ENCODE measurements at places on chromosomes 6 and 20.

DNA sequence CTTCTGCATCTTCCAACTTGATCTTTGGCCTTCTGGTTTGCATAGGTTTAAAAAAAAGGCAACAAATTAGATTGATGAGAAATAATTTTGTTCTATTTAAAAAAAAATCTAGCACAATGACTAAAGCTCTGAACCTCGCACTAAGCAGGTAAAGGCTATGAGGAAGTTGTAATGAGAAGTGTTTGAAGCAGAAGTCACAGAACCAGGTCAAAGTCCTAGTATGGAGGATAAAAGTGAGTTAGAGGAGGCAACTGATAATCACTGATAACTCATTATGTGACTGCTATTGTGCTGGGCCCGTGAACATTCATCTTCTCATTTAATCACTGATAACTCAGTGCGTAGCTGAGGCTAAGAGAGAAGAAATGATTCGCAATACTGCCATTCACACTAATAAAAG lies 46.1 kb upstream of the GFRAL start:
- DNase-seq: no peak

DNA sequence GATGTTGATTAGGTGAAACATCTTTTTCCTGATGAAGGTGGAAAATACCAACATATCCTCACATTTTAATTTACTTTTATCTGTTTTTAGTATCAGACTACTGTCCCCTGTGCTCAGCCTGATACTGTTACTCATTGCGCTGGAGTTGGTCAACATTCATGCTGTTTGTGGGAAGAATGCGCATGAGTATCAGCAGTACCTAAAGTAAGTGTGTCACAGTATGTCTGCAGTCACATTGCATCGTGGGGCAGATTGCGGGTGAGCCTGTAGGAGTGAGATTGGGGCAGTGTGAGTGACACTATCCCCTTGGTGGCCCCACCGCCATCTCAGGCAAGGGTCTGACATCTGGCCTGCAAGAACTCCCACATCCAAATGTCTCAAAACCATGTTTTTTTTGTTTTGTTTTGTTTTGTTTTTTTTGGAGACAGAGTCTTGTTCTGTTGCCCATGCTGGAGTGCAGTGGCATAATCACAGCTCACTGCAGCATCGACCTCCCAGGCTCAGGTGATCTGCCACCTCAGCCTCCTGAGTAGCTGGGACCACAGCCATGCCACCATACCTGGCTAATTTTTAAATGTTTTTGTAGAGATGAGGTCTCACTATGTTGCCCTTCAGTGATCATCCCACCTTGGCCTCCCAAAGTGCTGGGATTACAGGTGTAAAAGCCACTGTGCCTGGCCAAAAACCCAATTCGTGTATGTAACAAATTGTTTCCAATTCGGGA lies 27.8 kb downstream of the ERMARD start:
- DNase-seq: no peak

GRCh38 chr20:4247898-4248858 lies 232.8 kb upstream of the RNF24 start:
- DNase-seq: no peak

DNA sequence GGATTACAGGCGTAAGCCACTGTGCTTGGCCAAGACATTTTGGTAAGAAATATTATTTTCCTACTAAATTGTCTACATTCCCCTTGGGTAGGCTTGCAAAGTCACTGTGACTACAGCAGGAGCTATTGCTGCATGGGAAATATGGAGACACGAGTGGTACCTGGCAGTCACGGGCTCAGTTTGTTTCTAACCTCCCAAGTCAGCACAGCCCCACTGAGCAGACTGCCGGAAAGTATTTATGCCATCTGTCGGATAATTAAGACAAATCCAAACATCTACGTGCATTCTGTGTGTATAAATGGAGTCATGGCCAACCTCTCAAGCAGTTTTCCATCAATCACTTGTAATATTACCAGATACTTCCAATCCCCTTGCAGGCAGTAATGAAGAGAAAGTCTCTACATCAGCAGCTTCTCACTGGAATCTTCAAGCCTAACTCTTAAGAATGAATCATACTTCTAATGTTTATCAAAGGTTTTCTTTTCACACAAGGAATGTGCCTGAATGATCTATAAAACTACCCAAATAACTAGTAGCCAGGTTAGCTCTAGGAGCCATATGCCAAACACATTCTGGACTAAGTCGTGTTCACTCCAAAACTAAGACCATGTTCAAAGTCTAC lies 20.1 kb downstream of the PSMB1 start:
- DNase-seq: no peak

DNA sequence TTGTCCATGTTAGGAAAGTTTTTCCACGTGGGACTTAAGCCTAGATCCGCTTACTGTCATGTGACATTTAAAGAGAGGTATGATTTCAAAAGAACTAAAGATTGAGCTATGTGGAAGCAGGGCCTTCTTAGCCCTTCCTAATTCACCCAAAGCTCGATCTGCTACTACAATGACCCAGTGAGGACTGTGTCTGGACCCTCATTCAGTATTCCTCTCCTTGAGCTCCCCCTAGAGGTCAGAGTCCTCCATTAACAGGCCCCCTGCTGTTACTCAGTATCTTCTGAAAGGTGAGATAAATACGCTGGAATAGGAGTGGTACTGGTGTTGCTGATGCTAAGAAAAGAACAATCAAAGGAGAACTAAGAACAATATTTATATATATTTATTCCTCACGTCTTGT lies 414.0 kb downstream of the GJA1 start:
- DNase-seq: no peak

DNA sequence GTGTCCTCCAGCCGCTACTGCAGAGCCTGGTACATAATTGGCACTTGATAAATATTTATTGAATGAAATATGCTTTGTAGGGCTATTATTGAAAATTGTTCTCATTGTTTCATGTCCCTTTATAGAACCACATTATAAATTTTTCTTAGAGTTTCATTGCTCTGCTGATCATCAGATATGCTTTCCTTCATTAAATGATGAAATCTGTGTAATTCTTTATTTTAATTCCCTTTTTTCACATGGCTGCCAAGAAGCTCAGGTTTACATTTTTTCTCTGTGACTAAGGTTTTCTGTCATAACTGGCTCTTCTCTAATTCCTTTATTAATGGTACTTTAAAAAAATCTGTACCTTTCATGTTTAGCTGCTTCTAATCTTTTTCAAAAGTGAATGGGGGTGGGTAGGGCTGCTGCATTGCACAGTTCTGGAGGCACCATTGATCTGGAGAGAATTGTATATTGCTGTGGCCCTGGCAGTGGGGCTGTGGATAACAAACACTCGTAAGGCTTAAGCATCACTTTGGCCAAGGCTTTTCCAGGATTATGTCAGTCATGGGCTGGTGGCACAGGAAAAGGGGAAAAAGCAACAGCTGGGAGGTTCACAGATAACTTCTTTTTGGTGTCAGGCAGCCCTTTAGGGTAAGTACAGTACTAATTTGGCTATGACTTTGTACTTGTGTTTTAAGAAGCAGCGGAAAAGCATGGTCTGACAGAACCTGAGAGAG lies 43.8 kb downstream of the ARFGEF2 start:
- DNase-seq: no peak

DNA sequence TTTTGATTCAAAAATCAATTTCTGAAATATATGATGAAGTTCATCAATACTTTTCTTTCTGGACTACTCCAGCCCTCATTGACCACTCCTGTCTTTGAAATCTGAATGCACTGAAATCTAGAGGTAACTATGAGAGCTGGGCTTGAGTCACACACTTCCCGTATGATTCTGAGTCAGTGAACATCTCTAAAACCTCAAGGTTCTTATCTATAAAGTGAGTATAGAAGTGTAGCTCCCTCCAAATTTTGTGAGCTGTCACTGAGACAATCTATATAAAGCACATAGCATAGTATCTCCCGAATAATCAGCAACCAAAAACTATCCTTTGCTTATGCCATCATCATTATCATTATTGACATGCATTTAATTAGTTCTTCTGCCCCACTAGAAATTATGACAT lies 182.4 kb downstream of the TSHZ2 start:
- DNase-seq: no peak

GRCh38 chr20:47284373-47284772 lies 72.1 kb downstream of the ZMYND8 start:
- no peak for DNase-seq

- no peak for DNase-seq
Measured at GRCh38 chr20:53829724-53830521, 236.3 kb upstream of the ZNF217 start.

- no peak for DNase-seq
Measured at GRCh38 chr20:36929290-36929689, 22.2 kb downstream of the SAMHD1 start.

GRCh38 chr6:134534708-134535149 lies 216.8 kb upstream of the SGK1 start:
- DNase-seq: no peak

DNA sequence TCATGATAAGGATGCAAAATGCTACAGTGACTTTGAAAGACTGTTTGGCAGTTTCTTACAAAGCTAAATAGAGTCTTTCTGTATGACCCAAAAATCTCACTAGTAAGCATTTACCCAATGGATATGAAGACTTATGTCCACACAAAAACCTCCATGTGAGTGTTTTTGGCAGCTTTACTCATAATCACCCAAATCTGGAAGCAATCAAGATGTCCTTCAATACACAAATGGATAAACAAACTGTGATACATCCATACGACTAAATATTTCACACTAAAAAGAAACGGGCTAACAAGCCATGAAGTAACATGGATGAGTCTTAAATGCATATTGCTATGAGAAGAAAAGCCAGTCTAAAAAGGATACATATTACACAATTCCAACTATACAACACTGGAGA lies 117.2 kb downstream of the PDE10A start:
- no peak for DNase-seq

DNA sequence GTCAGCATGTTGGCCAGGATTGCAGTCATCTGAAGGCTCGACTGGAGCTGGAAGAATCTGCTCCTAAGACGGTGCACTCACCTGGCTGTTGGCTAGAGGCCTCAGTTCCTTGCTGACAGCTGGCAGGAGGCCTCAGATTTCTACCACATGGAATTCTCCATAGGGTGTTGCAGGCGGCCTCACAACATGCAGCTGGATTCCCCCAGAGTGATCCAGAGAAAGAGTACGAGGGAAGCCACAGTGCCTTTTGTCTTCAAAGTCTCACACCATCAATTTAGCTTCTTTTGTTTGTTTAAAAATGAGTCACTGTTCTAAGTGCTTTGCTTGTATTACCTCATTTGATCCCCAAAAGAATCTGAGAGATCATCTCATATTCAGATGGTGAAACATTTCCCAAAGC lies 65.5 kb upstream of the FYN start:
- no peak for DNase-seq

DNA sequence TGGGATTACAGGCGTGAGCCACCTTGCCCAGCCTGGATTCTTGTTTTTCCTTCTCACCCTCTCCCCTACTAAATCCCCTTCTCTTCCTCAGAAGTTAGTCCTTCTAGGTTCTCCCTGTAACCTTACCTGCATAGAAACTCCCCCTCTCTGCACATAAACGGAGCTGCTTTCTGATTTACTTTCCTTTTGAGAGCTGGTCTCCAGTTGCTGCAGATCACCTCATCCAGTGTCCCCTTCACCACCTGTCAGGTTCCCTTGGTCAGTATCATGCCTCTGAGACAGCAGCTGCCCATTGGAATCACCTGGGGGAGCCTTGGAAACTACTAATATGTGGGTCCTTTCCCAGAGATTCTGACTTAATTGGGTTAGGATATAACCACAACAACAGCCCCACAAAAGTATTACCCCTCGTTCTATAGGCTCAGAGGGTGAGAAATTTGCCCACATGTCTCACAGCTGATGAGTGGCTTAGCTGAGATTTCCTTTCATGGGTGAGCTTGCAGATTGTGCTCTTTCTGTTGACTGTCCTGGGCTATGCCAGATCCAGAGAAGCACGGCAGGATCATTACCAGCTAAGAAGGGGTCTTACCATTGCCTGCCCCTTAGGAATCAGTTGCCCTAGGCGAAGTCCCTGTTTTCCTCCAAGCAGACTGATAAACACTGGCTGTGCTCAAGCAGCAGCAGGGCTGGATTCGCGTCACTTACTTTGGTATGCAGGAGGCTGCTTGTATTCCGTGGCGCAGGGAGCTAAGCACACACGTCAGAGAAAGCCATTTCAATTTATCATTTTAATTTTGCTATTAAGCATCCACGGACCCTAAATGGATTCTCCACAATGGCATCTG lies 51.3 kb downstream of the AKAP12 start:
- no peak for DNase-seq

GRCh38 chr6:40352006-40352405 lies 235.2 kb downstream of the LRFN2 start:
- DNase-seq: no peak

DNA sequence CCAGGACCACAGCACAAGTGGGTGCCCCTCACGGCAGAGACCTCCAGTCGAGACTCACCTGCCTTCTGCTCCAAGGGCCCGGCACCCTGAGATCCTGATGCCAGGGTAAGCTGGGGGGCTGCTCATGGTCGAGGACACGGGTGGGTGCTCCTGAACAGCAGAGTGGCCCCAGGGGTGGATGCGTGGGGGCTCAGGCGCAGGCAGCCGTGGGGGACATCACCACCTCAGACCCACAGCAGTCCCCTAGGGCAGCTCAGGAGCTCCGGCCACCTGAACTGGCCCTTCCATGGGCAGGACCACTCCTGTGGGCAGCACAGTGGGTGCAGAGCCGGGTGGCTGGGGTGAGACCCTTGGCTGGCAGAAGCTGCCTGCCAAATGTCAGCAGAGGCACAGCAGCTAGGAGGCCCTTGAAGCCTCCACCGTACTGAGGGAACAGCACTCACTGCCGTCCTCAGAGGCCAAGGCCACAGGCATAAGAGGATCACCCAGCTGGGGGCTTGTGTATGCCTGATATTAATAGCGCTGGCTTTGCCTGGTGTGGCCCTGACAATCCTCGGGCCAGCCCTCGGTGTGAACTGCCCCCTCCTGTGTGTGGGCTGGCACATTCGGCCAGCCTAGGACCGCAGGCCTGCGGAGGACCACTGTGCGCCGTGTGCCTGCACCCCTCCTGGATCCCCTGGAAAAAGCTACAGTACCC lies 5.4 kb downstream of the UCKL1 start:
- DNase-seq: no peak

DNA sequence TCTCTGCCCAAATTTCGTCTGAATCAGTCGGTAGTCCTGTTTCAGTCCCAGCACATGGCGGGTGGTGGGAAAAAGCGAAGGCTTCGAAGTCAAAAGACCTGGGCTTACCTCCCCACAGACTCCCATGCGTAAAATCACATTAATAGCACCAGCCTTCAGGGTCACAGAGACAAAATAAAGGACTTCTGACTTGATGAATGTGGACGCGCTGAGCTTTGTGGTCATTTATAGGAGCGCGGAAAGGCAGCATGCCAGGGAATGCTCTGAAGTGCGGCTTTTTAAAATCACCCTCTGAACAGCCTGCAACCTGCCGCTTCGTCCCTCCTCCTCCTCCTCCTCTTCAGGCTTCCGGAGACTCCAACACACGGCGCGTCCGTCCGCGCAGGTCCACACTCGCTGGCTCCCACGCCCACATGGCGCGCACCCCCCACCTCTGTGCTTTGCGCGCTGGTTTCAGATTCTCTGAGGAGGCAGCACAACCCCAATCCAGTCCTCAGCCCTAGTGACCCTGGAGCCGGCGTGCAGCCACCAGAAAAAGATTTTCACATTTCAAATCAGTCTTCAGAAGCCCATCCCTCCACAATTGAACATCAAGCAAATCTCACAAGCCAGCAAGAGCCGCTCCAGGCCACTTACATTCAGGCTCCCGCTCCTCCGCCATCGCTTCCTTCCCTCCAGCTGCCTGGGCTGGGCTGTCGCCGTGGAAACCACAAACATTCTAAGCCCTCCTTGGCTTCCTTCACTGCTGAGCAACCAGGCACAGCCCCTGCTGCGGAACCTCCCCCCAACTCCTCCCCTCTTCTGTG lies at the start of gene C6orf118:
Gene C6orf118, minus strand, starts transcription at position 680 of the 806 bp plus-strand sequence. Its CDS starts 19 bp downstream, at position 661.
- DNase-seq: no peak

- no peak for DNase-seq
Measured at GRCh38 chr6:112004201-112005012, 49.5 kb upstream of the CCN6 start.

Measured in esophagus squamous epithelium (tissue), 5 donors.